ENCODE measurements at places on chromosomes 5 and 9.

GRCh38 chr9:133067006-133067405 is 5.2 kb downstream of the CEL start:
- no peak for DNase-seq

DNA sequence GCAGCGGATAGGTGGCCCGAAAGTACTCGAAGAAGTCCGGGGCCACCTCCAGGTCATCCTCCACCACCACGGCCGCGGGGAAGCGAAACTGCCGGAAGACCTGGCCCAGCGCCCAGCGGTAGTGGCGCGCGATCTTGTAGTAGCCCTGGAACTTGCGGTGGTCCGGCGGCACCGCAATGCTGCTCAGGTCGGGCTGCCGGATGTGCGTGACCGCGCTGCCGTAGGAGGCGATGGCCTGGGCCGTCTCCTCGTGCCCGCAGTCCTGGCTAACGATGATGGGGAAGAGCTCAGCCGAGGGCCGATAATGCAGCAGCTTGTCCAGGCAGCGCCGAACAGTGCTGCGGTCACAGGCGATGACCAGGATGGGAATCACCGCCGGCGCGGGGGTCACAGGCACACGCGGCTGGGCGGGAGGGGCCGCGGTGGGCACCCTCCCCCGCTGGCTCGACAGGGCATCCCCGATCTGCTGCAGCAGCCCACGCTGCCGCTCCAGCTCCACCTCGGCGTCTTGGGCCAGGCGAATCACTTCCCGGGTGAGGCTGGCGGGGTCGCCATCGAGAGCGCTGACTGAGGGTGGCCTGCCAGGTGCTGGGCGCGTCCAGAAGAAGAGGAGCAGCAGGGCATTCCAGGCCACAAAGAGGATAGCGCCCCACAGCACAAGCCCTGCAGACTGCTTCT is 10.2 kb downstream of the MGAT1 start:
- DNase-seq: no peak

- DNase-seq: no peak
Measured at GRCh38 chr5:91361055-91361701, 21.9 kb downstream of the ARRDC3 start.

- no peak for DNase-seq
Measured at GRCh38 chr5:57989378-57989777, 470.5 kb downstream of the PLK2 start.

GRCh38 chr9:135419106-135419505 is 60.5 kb upstream of the PPP1R26 start:
- DNase-seq: no peak

DNA sequence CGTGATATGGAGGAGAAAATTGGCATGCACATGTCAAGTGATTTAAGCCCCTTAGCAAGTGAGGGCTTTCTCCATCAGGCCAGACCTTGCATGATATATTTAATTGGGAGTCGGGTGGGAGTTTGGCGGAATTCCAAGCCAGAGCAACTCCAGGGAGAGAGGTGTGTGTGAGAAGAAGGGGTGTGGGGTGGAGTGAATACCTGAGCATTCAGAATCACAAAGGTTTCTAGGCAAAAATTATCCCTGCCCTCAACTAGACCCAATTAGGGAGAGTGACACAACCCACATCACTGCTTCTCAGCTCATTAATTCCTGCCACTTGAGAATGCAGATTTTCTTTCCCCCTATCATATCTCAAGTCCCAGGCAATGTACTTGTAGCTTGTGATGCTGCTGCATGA is 279.7 kb upstream of the TUT7 start:
- no peak for DNase-seq

DNA sequence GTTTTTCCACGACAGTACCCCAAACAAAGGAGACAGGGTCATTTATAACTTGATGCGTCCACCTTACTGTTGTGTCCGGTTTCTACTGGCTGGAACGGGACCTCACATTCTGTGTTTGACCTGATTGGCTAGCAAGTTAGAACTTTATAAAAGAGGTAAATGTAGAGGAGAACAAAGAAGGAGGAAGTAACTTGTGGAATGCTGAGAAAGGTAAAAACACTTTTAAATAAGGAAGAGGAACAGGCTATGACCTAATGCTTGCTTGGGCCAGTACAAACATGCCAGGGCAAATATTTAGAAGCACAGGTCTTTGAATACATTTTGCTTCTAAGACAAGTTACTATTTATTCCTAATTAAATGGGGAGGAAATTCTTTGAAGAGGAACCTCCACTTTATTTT is 251.6 kb downstream of the KIAA0825 start:
- DNase-seq: no peak

GRCh38 chr9:136685216-136685615 is 2.0 kb downstream of the AGPAT2 start:
- DNase-seq: no peak
